ENCODE measurements at places on chromosomes 11 and 22. TPM values are rescaled to one million over a fixed set of nuclear protein-coding genes. Genes with fewer than 3 reads are reported as not detected.

DNA sequence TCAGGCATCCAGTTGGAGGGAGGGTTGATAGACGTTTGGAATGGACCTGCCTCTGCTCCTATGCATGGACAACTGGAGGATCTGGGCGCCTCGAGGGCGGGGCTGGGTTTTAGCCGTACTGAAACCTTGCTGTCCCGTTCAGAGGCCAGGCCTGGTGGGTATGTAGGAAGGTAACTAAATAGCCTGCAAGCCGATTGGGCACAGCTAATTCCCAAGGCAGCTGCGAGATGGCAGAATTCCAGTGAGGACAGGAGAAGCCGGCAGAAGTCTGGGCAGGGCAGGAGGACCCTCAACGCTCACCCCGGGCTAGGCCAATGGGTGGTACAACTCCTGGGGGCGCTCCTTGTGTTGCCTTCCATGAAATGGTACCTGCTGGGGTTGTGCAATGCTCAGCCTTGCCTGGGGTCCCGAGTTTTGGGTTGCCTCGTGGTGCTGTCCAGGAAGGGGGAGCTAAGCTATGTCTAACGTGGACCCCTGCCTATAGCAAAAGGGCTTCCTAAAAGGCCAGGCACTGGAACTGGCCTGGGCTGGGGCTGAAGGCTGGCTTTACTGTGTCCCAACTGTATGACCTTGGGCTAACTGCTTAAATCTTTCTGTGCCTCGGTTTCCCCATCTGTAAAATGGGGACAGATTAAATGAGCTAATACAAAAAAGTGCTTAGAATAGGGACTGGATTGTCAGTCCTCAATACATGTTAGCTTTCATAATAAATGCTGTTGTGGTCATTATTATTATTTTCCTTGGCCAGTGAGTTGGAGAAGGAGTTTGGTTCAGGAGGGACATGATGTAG, 30.1 kb upstream of the CD82 start:
- DNase-seq, result no peak

The WT1 gene
- not detected for total RNA-seq

DNA sequence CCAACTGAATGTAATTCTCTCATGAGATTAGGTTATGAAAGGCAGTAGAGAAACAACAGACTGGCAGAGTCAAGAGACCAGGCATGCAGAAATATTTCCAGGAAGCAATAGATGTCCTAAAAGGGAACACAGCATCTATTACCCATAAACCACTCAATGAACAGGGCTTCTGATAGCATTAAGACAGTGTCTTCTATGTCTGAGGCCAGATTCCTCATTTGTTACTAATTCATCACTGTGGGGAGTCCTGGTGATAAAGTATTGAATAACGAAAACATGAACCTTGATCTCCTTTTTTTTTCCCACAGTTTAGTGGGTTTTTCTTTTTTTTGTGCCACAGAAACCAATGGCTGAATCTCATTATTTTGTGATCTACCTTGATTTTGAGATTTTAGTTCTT, 339.0 kb downstream of the METTL15 start:
- DNase-seq, result peak; percentile 36

GRCh38 chr11:61071208-61071681, 31.0 kb upstream of the CD5 start:
- DNase-seq, result no peak

The FAM180B gene
- not detected for total RNA-seq

The CHRM4 gene
- 0.42 TPM for total RNA-seq

The DNAJB7 gene
- total RNA-seq, result not detected

GRCh38 chr11:121575963-121576290, 123.2 kb upstream of the SORL1-AS1 start:
- no peak for DNase-seq

GRCh38 chr11:93468290-93468689, 74.9 kb downstream of the SMCO4 start:
- no peak for DNase-seq

The CRYBA4 gene
- total RNA-seq, result not detected

- DNase-seq, result peak; percentile 76
Observed at GRCh38 chr22:31084811-31085492, 3.8 kb downstream of the SMTN start.

The PRRG4 gene
- not detected for total RNA-seq

DNA sequence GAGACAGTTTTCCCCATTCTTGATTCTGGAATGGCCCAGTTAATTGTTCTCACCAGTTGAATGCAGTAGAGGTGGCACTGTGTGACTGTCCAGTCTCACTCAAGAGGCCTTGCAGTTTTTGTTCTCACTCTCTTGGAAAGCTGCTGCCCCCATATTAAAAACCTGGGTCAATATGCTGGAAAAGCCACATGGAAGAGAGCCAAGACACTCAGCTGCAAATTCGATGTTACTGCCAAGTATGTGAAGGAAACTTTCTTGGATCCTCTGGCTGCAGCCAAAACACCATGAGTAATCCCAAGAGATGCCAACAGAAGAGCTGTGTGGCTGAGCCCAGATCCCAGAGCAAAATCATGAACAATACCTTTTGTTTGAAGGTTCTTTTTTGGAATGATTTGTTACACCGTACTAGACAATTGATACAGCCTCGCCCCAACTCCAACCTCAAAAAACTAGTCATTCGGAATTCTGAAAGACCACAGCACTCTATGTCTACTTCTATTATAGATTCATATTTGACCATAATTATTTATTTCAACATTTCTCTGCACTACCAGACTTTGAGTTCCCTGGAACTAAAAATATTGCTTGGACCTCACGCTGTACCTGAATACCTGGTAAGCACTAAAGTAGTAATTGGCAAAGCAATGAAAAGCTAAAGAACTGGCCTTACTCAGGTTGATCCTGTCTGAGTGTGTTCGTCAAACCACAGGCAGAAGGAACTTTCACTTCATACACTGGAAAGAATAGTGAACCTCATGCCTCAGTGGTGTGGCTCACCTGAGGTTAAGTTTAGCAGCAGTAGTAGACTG, 378.8 kb downstream of the ETS1 start:
- peak; percentile 71 for DNase-seq

The GGTLC2 gene
- not detected for total RNA-seq

GRCh38 chr11:118514103-118514502, 13.2 kb upstream of the TTC36 start:
- DNase-seq, result no peak

The SCGB1D2 gene
- not detected for total RNA-seq

- peak; percentile 40 for DNase-seq
Observed at GRCh38 chr11:19713196-19714021, 772 bp downstream of the NAV2 start.

The PPARA gene
- 4.9 TPM for total RNA-seq

DNA sequence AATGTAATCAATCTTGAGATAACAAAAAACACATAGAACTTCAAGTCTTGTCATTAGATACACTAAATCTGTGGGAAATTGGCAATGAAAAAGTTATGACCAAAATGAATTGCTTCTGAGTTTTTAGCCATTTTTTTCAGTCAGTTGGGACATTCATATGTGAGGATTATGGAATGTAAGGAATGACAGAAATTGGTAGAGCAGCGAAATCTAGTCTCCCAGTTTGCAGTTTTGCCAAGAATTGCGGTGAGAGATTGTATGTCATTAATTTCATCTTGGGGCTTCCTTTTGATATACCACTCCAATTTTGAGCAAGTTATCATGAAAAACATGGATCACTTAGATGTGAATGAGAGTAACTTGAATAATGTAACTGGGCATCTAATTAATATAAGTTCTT, 49.9 kb downstream of the SIK2 start:
- no peak for DNase-seq

- no peak for DNase-seq
Observed at GRCh38 chr11:2202071-2202899, 30.7 kb upstream of the TH start.

The SBF2 gene
- 19.9 TPM for total RNA-seq
